Heart left ventricle (tissue), 16 donors: ENCODE measurements at places on chromosomes 5 and 9. TPM values are rescaled to one million over a fixed set of nuclear protein-coding genes. Genes with fewer than 3 reads are reported as not detected.

The BHMT2 gene
- total RNA-seq = 4.5 TPM

The HTR4 gene
- total RNA-seq = 0.23 TPM

The LCN9 gene
- not detected for total RNA-seq

The CAPSL gene
- not detected for total RNA-seq

The PCDHA1 gene
- not detected for total RNA-seq
